ENCODE measurements at places on chromosomes 13 and 19. TPM values are rescaled to one million over a fixed set of nuclear protein-coding genes. Genes with fewer than 3 reads are reported as not detected.

Gene S1PR2
- 21.8 TPM for total RNA-seq

Gene NCAN
- not detected for total RNA-seq

Gene HIPK4
- 0.29 TPM for total RNA-seq

Gene CPT1C
- 44.2 TPM for total RNA-seq

Gene GADD45B
- total RNA-seq = 148 TPM

DNA sequence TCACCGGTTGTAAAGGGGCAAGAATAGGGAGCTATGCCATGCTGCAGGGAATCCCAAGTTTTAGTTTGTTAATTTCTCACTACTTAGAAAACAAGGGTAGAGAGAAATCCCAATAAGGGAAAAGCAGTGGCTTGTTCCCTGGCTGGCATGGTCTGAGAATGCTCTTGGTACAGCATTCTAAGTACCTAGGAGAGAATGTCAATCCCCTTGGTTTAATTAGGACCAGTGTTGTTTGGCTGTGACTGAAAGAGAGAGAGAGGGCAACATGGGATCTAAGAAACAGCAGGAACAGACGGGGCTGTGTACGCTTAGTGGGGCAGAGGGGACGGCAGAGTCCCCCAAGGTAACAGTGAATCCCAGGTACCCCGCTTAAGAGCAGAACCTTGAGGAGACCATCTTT is 228.8 kb downstream of the PCDH9 start:
- no peak for DNase-seq

DNA sequence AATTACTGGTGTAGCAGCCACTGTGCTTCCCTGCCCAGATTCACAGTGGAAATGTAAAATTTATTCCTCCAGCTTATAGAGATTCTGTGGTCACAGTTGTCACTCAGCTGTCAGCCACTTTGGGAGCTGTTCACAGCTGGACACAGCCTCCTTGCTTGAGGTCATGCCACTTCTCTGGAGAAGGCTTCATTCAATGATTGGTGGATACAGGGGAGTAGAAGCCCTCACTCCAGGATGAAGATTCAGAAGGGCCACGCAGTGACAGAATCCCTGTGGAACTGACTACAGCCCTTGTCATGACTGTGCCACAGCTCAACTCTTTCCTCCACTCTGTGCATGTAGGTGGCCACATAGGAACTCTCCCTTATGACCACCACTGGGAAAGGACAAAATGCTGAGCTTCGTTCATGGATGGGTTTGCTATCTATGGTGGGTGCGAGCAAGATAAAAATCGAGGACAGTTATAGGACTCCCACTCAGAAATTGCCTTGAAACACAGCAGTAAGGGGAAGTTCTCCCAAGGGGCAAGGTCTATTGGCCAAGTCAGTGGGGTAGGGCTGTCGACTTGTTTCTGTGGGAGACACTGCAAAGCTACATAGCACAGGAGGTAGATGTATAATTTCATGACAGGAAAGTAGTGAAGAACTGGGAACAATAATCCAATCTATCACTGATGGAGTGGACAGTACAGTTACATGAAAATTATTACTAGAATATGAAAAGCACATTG is 98.7 kb downstream of the CCNA1 start:
- DNase-seq = no peak

GRCh38 chr13:113661509-113661908 is 3.5 kb upstream of the ATP4B start:
- no peak for DNase-seq

- DNase-seq = no peak
Observed at GRCh38 chr19:29576046-29576606, 30.0 kb upstream of the POP4 start.

GRCh38 chr13:28582225-28582891 is 76.6 kb upstream of the POMP start:
- DNase-seq = no peak

DNA sequence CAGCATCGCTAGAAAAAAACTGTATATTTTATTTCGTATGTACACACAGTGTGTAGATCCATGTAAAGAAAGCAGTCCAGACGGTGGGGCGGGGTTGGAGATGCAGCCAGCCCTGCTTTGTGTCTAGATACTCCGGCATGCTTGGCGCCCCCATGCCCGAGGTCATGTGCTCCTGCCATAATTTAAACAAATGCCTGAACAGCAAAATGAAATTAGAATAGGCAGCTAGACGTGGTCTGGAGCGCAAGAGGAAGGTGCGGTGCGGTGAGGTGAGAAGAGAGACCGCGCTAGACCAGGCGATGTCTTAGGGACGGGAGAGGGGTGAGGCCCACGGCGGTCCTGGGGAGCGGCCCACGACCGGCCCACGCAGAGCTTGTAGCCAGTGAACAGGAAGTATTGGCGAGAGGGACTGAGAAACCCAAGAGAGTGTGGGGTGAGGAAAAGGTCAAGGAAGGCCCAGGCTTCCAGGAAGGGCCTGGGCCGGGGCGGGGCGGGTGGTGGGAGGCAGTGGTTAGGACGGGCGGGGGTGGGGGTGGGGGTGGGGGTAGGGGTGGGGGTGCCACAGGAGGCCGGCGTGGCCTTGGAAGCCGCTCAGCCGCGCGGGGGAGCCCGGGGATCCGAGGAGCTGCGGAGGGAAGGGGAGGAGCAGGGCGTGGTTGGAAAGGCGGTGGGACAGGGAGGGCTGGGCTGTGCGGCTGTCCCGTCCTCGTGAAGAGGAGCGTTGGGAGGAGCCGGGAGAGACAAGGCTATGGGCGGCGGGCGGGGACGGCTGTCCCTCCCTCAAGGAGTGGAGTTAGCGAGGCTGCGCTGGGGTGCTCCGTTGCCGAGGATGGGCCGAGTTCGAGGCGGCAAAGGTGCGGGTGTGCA is 254.7 kb upstream of the SGCG start:
- peak; percentile 85 for DNase-seq

DNA sequence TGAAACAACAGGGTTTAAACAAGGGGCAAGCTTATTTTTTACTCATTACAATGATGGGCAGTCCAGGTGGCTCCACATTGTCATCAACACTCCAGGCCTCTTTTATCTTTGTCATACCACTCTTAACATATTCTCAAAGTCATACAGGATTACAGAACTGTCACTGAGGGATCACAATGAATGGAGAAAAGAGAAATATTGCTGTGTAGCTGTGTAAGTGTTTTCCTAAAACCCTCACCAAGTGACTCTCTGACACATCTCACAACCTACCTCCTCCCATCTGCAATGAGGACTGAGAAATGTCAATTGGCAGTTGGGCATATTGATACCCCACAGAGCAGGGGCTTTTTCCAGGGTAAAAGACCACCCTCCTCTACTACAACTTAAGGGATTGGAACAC is 562.1 kb downstream of the TBC1D4 start:
- no peak for DNase-seq

DNA sequence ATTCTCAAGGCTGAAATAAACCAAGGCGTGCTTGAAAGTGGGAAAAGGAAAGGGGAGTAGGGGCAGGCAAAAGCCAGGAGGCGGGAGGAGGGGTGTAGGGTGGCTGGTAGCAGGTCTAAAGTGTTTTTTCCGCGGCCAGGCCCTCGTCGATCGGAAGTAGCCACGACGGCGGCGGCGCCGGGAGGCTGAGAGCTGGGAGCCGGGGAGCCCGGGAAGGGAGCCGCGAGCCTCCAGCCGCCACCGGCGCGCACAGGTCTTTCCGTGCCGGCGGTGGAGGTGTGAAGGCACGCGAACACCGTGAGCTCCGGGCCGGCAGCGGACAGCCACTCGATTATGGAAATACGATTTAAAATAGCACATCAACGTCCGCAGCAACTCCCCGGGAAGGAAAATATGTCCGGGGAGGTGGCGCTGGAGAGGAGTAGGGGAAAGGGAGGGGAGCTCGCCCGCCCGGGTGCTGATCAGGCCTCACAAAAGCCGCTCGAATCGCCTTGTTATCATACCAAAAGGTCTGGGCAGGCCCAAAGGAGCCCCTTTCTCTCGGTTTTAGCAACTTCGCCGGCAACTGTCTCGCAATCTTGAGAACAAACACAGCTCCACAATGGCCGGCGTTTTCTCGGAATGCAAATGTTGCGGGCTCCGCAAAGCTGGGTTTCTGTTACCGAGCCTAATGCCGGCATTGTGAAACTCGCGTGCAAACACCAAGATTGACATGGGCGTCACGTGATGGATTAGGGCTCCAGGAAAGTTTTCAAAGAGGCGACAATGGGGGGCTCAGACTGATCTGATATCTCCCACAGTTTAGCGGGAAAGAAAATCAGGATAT is 2.9 kb upstream of the PCDH8 start:
- DNase-seq = no peak

DNA sequence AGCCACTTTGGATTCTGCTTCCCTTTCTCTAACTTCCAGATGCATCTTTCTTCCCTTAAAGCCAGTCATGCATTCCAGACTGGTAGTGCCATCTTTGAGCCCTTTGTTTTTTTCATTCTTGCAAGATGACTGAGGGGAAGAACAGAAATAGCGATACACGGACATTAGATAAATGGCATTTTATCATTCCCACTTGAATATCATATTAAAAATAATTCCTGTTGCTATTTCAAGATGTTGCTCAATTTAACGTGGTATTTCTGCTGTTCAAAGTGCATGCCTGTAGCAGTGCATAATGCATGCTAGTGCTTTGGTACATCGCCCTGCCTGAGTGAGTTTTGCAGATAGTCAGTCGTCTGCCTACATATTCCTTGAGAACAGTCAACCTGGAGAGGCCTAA is 140.6 kb upstream of the FRY start:
- no peak for DNase-seq

DNA sequence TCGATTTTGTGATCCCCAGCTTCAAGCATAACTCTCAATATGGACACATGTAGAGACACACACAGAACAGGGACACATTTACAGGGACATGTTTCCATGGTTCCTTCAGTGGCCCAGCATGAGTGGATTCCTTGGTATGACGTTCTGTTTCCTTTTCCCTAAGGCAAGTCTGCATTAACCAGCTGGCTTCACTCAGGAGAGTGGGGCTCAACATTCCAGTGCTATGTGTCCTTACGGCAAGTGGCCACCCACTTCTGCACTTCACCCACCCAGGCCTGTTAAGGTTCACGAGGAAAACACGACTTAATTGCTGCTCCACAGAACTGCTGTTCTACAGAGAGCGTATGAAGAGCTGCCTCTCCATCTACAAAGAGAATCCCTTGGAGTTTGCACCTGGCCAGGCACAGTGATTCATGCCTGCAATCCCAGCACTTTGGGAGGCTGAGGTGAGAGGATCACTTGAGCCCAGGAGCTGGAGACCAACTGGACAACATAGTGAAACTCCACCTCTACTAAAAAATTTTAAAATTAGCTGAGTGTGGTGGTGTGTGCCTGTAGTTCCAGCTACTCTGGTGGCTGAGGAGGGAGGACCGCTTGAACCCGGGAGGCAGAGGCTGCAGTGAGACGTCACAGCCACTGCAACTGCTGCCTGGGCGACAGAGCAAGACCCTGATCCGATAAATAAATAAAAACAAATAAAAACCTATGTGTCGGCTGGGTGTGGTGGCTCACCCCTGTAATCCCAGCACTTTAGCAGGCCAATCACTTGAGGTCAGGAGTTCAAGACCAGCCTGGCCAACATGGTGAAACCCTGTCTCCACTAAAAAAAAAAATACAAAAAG is 32.5 kb downstream of the BRD4 start:
- no peak for DNase-seq

DNA sequence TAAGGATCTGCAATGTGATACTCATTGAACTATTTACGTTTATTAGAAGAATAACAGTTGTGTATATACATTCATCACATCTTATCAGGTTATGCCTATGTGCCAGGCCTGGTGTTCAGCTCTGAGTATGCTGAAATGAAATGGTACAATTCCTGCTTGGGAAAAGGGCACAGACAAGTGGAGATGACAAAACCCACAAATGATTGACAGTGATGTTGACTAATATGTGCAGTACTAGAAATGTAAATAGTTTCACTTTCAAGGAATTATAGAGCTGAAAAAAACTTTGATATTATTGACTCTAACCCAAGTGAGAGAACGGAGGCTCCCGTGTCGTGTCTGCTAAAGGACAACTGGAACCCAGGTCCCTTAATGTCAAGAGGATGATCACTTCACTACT is 386.8 kb upstream of the DACH1 start:
- DNase-seq = no peak

GRCh38 chr19:41545547-41545946 is 30.4 kb upstream of the CEACAM21 start:
- no peak for DNase-seq

- DNase-seq = no peak
Observed at GRCh38 chr19:8396563-8397203, 6.5 kb downstream of the RAB11B start.

DNA sequence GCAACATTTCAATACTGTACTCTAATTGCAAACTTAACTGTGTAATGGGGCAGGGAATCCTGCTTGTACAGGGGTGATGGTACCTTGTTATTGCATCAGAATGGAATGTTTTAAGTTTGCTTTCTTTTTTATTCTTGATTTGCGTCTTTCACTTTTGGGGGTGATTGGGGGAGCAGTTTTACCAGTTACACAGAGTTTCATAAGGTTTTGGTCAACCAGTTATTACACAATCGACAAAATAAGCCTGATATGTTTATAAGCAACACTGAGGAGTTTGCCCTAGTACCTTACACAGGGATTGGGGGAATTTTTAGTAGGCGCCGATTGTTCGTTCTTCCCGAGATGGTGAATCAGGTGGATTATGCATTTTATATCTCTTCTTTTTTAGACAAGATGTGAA is 2.7 kb downstream of the KLF5 start:
- DNase-seq = no peak

DNA sequence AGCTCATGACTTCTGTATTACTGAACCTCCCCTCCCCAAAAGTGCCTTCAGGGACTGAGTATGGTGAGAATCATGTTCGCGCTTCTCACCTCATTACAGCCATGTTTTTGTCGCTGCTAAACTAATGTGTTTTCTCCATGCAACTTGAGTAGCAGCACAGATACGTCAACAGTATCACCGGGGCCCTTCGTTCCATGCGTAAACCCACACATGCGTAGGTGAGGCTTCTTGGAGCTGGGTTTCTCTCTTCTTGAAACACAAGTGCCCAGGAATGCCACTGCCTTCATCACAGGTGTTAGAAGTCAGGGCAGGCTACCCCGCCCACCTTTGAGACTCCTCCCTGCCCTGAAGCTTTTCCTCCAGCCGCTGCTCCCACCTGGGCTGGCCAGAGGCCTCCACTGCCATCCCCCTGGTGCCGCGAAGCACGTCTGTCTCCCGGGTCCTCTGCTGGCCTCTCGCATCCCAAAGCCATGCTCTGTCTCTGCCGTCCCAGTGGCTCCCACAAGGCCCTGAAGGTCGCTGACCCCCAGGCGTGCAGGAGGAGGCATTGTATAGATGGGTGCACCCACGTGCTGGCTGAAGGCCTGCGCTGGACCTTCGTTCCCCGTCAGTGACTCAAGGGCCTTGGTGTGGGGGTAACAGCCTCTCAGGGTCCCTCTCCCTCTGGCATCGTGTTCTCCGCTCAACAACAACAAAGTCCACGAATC is 135.3 kb upstream of the MCF2L start:
- no peak for DNase-seq

DNA sequence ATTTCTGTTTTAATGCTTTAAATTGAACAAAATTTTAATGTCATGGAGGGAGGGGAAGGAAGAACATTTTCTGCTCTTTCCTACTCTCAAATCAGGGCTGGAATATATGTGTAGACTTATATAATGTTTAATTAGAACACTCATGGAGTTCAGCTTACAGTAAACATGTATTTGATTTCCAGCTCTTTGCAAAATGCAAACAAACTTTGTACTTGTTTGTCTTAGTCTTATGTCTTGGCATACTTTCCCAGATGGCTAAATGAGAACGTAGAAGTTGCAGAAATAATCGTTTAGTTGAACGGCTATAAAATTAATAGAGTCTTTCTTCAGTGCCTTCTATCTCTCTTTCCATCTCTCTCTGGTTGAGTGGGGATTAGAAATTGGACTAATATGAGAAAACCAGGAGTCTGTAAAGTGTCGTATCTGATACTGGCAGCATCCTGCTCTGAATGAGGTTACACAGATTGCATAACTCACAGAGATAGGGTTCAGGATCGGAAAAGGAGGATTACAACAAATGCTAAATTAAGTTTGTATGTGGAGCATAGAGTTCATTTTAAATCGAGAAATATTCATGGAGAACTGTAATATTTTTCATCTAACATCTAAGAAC is 82.3 kb downstream of the FGF9 start:
- no peak for DNase-seq

Data from osteocyte (in vitro differentiated cells).